ENCODE measurements at places on chromosomes 7 and 10.

DNA sequence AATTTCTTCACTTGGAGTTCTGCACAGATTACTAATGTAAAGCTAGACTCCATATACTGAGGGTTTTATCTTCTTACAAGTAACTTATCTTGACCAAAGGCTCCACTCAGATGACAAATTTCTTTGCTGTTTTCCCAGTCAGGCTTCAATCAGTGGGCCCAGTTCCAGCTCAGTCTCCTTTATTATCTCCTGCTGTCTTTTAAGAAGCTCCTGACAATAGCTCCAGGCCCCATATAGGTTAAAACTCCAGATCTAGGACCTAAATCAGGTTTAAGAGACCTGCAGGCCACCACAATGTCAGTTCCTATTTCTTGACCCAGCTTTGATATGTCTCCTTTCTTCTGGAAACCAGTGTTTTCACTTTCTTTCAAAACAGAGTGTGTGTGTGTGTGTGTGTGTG, 165.2 kb downstream of the RELN start:
- DNase-seq, result no peak

DNA sequence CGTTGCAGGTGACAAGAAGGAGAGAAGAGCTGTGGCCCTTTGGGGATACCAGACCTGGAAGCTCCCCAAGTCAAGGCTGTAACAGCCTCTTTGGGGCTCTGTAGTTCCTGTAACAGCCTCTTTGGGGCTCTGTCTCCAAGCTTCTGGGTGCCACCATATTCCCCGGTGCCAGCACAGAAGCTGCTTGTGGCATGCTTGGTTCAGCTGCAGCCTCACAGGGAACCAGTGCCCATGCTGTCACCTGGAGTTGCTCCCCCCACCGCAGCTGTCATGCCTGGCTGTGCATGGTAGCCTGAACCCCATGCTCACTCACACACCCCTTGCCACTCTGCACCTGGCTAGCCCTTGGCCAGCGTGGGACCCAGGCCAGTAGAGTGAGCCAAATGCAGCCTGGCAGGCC, 109.1 kb downstream of the ELAPOR2 start:
- no peak for DNase-seq

GRCh38 chr10:11875494-11876281, 52.5 kb downstream of the PROSER2 start:
- no peak for DNase-seq

GRCh38 chr10:9950070-9950469, 1067.6 kb upstream of the CELF2 start:
- no peak for DNase-seq

All from activated T-helper 1 cell treated with Interleukin-2 at 50 U/mL for 16 hours (primary cell).